ENCODE measurements at places on chromosomes 3 and 15.

DNA sequence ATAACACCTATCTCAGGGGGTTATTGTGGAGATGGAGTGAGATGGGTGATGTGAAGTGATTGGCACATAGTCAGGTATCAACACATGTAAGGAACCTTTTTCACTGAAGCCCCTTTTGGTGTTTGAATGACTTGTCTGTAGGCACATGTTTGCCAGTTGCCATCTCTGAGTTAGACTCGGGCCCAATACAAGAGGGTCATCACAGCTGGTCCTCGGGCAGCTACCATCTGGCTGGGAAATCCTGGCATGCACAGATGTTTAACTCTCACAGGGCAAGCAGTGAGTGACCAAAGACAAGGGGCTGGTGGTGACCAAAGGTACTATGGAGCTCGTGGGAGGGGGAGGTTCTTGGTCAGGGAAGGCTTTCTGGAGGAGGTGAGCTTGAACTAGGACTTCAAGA, 118.8 kb downstream of the CLSTN2 start:
- no peak for DNase-seq

- peak; percentile 29 for DNase-seq
Observed at GRCh38 chr3:42190701-42191442, 75.1 kb downstream of the CCK start.

GRCh38 chr3:52053307-52054304, 2.8 kb downstream of the DUSP7 start:
- no peak for DNase-seq

- DNase-seq = no peak
Observed at GRCh38 chr3:37577697-37578096, 284.0 kb upstream of the CTDSPL start.

GRCh38 chr3:80733522-80734176, 965.9 kb upstream of the ROBO1 start:
- DNase-seq = no peak
